Tibial artery (tissue), 4 donors: ENCODE measurements at places on chromosomes 12 and 14.
A peak's percentile ranks its signal among the peaks of the same experiment; 100 is the strongest.

- no peak for DNase-seq
- H3K27me3 ChIP-seq, result no peaks in the 10 kb centered on the region
- peaks cover 30% of the 10 kb centered on the region for H3K4me1 ChIP-seq
- peaks cover 63% of the 10 kb centered on the region for H3K36me3 ChIP-seq
- no peak overlapping the region for H3K27ac ChIP-seq
- no peak overlapping the region for H3K4me3 ChIP-seq
Observed at GRCh38 chr12:75505706-75506312, 5.6 kb downstream of the KRR1 start.

- H3K4me1 ChIP-seq, result peaks cover 11% of the 10 kb centered on the region
- no peak overlapping the region for H3K27ac ChIP-seq
- H3K27me3 ChIP-seq, result no peaks in the 10 kb centered on the region
- no peak overlapping the region for H3K4me3 ChIP-seq
Observed at GRCh38 chr12:64099397-64099796, 122.7 kb downstream of the KICS2 start.

GRCh38 chr12:16389594-16389993, 42.1 kb downstream of the MGST1 start:
- no peaks in the 10 kb centered on the region for H3K4me1 ChIP-seq
- H3K4me3 ChIP-seq, result no peak overlapping the region
- no peaks in the 10 kb centered on the region for H3K27me3 ChIP-seq
- no peak overlapping the region for H3K27ac ChIP-seq
- no peaks in the 10 kb centered on the region for H3K36me3 ChIP-seq
- DNase-seq, result no peak

GRCh38 chr12:120903412-120904196, 554 bp downstream of the SPPL3 start:
- DNase-seq, result peak; percentile 68
- H3K27ac ChIP-seq, result peak overlapping the region; percentile 90
- H3K36me3 ChIP-seq, result no peaks in the 10 kb centered on the region
- H3K4me3 ChIP-seq, result peak overlapping the region; percentile 100

GRCh38 chr12:84619053-84619571, 293.5 kb downstream of the SLC6A15 start:
- H3K27ac ChIP-seq, result no peak overlapping the region
- DNase-seq, result no peak

DNA sequence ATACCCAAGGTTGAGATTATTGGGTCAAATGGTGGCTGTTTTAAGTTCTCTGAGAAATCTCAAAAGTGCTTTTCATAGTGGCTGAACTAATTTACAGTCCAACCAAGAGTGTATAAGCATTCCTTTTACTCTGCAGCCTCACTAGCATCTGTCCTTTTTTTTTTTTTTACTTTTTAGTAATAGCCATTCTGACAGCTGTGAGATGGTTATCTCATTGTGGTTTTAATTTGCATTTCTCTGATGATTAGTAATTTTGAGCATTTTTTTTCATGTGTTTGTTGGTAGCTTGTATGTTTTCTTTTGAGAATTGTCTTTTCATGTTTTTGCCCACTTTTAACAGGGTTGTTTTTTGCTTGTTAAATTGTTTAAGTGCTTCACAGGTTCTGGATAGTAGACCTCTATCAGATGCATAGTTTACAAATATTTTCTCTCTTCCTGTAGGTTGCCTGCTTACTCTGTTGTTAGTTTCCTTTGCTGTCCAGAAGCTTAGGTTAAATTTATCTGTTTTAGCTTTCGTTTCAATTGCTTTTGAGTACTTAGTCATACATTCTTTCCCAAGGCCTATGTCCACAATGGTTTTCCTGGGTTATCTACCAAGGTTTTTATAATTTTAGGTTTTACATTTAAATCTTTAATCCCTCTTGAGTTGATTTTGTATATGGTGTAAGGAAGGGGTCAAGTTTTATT, 881.3 kb upstream of the SEL1L start:
- H3K4me3 ChIP-seq, result no peak overlapping the region
- H3K4me1 ChIP-seq, result no peaks in the 10 kb centered on the region
- no peaks in the 10 kb centered on the region for H3K36me3 ChIP-seq
- no peak overlapping the region for H3K27ac ChIP-seq

- H3K4me3 ChIP-seq, result no peak overlapping the region
- no peaks in the 10 kb centered on the region for H3K4me1 ChIP-seq
- H3K27ac ChIP-seq, result no peak overlapping the region
- peaks cover 4% of the 10 kb centered on the region for H3K36me3 ChIP-seq
- no peaks in the 10 kb centered on the region for H3K27me3 ChIP-seq
Observed at GRCh38 chr14:61454545-61454944, 133.2 kb downstream of the PRKCH start.

GRCh38 chr12:122403115-122403770, 19.2 kb downstream of the CLIP1 start:
- H3K4me1 ChIP-seq, result no peaks in the 10 kb centered on the region
- no peak for DNase-seq
- H3K4me3 ChIP-seq, result no peak overlapping the region
- H3K36me3 ChIP-seq, result no peaks in the 10 kb centered on the region

GRCh38 chr14:37900561-37900960, 305.1 kb downstream of the TTC6 start:
- no peak for DNase-seq
- H3K36me3 ChIP-seq, result no peaks in the 10 kb centered on the region
- no peaks in the 10 kb centered on the region for H3K27me3 ChIP-seq
- no peak overlapping the region for H3K4me3 ChIP-seq

DNA sequence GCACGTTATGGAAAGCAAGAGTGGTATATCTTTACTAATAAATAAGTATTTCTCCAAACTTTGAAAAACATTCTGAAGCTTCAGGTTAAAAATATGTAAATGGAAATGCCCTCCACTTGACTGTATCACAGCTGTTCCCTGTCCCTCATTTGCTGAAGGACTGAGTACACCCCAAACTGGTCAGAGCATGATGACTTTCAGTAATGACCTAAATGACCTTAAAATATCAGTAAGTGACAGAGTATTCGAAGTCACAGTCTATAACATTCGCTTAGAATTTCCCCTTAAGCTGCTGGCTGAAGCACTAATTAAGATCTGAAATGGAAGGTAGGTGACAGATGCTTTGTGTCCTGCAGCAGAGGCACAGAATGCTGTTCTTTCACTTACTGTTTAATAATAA, 191.5 kb downstream of the RGS6 start:
- no peaks in the 10 kb centered on the region for H3K27me3 ChIP-seq
- no peaks in the 10 kb centered on the region for H3K36me3 ChIP-seq
- no peaks in the 10 kb centered on the region for H3K4me1 ChIP-seq
- no peak overlapping the region for H3K4me3 ChIP-seq
- DNase-seq, result no peak

GRCh38 chr14:96934638-96935330, 137.6 kb downstream of the VRK1 start:
- no peaks in the 10 kb centered on the region for H3K27me3 ChIP-seq
- no peak overlapping the region for H3K4me3 ChIP-seq
- peak; percentile 16 for DNase-seq
- H3K4me1 ChIP-seq, result no peaks in the 10 kb centered on the region

DNA sequence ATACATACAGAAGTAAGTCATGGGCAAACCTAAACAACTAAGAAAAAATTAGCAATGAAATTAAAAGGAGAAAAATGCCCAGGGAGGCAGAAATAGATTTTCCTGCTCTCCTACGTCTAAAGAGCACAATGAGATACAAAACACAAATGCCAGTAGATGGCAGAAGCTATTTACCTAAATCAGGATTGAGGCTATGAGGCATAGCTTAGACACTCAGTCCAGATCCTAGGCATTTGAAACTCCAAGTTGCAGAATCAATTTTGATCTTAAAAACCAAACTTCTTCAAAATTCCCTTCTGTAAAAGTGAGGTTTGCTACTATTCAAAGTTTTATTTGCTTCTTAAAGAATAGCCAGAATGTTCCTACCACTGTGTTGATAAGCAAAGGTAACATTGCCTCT, 368.6 kb downstream of the DAD1 start:
- H3K4me3 ChIP-seq, result no peak overlapping the region
- H3K36me3 ChIP-seq, result no peaks in the 10 kb centered on the region
- no peak overlapping the region for H3K27ac ChIP-seq
- H3K27me3 ChIP-seq, result no peaks in the 10 kb centered on the region
- DNase-seq, result no peak
- no peaks in the 10 kb centered on the region for H3K4me1 ChIP-seq

DNA sequence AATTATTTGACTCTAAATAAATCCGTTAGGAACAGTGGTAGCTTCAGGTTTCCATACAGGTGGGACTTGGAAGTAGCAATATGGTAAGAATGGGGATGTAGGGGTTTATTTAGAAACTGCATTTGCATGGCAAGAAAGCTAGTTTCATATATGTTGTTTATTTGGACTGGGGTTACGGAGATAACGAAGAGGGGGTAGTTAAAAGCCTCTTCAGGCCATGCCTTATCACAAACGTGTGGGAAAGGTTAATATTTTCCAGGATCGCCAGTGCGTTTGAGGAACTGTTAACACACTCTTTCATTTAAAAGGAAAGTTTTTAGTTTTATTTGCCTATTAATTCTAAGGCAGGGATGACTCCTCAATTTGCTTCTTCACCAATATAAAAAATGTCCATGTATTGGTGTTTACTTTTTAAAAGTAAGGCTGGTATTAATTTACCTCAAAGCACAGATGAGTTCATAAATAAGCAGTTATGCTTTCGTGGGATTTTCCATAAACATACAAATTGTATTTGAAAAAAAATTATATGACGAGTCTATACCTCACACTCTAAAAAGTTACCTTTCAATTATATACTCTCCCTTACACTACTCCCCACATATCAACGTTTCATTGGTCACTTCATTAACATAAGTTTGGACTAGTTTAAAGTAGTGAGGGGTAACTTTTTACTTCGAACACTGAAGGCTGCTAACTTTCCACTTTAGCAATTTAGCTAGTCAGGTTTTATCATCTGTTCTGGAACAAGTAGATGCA, 814 bp downstream of the RAB2B start:
- peaks cover 28% of the 10 kb centered on the region for H3K36me3 ChIP-seq

GRCh38 chr14:95480887-95481226, 35.6 kb downstream of the SYNE3 start:
- no peak overlapping the region for H3K4me3 ChIP-seq
- peak overlapping the region; percentile 79 for H3K27ac ChIP-seq
- no peak for DNase-seq

GRCh38 chr12:128693771-128694170, 130.0 kb downstream of the SLC15A4 start:
- no peaks in the 10 kb centered on the region for H3K4me1 ChIP-seq
- H3K27ac ChIP-seq, result no peak overlapping the region
- DNase-seq, result no peak
- H3K36me3 ChIP-seq, result no peaks in the 10 kb centered on the region
- no peak overlapping the region for H3K4me3 ChIP-seq
- H3K27me3 ChIP-seq, result no peaks in the 10 kb centered on the region
